AG08395 (cell line): ENCODE measurements at places on chromosomes 7 and 10.

- DNase-seq: no peak
Observed at GRCh38 chr7:150938566-150938965, 39.6 kb downstream of the KCNH2 start.

DNA sequence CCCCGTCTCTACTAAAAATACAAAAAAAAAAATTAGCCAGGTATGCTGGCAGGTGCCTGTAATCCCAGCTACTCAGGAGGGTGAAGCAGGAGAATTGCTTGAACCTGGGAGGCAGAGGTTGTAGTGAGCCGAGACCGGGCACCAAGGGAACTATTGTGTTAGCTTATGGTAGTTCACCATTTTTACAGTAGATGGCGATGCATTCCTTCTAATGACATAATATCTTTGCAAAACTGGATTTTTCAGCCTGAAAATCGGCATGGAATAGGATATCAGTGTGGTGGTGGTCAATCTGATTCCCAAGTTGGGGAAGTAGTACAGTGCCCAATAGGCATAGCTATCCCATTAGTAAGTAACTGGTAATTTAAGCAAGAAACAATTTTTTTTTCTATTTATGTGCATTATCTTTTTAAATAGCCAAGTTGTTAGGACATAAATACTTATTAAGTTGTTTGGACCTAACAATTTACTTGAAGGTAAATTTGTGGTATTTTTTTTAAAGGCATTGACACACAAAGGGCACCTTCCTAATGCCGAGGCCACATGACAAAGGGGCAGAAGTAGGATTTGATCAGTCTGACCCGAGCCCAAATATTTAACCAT lies 17.6 kb upstream of the IMPDH1 start:
- DNase-seq: peak; percentile 66

- no peak for DNase-seq
Observed at GRCh38 chr10:48545462-48546145, 59.3 kb downstream of the ARHGAP22 start.

DNA sequence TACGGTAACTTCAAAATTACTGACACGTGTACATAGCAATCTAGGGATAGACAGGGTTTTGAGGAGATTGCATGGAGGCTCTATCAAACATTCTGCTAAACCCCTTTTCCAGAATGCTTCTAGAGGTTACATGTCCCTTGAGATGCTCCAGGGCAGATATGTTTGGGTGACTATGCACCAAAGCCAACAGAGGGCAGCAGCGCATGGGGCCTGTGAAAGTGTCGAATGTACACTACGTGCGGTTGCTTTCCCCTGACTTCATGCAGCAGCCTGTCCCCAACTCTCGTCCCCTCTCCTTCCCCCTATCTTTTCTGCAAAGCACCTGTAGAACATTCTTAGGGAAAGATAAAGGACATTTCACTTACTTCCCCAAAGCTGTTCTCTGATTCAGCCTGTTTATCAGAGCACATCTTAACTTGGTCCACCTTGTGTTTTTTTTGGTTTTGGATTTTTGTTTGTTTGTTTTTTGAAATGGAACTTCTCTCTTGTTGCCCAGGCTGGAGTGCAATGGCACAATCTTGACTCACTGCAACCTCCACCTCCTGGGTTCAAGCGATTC lies 90.2 kb downstream of the UBE3C start:
- DNase-seq: peak; percentile 27

DNA sequence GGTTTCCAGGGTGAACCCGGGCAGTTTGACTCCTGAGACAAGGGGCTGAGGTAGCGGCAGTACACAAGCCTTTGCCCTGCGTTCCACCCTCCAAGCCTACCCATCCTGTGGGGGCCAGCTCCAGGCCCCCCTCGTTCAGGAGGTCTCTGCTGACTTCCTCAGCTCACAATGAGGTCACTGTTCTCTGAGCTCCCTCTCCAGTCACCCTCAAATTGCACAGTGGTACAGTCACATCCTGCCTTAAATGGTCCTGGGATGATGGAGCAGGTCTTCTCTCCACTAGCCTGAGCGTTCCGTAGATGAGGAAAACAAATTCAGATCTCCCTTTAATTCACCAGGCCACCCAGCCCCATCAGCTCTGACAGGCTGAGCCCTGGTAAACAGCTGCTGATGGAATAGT lies 90.2 kb downstream of the SH3PXD2A start:
- DNase-seq: peak; percentile 55

DNA sequence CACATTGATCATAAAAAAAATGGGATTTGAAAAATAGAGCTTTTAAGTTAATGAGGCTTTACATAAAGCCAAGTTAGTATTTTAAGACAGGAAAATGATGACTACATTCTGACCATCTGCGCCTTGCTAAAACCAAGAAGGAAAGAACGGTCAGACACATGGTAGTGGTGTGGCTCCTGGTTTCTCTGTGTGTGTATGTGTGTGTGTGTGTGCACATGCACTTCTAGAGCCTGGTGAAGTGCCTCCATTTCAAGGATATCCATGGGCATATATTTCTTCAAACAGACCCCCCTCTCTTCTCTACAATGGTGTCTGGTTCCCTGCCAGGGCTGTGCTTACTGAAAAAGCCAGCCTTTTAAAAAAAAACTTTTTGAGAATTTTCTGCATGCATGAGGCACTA lies 80.9 kb downstream of the FRMPD2 start:
- no peak for DNase-seq

DNA sequence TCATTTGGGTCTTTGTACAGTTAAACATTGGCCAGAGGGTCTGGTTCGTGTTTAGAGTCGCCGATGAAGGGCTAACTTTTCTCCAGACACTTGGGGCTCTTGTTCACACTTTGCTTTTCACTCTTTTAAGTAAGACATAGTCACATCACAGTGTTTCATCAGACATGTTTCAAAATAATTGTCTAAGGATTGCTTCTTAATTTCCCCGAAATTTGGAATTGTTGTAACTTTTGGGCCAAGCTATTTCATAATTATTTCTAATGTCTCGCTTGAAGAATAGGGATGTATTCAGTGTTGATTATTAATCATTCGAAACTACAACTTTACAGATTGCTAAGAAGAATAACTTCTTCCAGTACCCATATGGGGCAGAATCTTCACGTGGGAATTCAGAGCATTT lies 92.8 kb downstream of the TCF7L2 start:
- DNase-seq: no peak

DNA sequence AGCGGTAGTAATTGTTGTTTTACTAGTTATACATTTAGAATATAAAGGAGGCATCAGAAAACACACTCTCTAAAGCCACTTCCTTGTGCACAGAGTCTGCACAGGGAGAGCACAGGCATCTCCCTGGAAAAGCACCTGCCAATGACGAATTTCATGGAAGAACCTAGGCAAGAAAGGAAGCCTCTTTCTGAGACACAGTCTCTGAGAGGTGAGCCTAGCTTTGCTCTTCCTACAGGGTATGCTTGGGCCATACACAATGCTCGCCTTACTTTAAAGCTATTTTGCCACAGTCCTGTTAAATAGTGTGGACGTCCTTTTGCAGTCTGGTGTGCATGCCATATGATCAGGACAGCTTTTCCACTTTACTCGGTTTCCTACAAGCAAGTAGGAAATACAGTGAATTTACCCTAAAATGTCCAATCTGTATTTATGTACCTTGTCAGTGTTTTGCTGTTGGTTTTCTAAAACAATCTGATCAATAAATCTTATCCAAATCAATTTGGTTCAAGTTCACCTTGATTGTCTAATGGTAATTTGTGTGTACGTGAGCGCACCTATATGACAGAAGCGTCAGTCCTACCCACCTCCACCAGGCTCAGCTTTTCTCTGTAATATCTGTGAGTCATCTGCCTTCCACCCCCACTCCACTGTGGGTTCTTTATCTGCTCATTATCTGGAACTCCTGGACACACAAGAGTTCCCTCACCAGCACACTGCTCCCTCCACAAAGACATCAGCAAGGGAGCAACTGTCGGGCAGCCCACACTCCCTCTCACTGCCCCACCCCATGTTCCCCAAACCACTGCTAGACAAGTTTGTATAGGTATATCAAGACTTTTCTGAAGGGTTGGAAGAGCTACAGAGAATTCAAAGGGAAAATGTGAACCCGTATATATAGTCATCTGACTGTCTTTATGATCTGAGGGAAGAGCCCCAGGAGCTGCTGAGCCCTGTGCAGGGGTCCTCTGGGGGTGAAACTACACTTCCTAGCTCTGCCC lies 65.2 kb downstream of the KLHDC10 start:
- no peak for DNase-seq

DNA sequence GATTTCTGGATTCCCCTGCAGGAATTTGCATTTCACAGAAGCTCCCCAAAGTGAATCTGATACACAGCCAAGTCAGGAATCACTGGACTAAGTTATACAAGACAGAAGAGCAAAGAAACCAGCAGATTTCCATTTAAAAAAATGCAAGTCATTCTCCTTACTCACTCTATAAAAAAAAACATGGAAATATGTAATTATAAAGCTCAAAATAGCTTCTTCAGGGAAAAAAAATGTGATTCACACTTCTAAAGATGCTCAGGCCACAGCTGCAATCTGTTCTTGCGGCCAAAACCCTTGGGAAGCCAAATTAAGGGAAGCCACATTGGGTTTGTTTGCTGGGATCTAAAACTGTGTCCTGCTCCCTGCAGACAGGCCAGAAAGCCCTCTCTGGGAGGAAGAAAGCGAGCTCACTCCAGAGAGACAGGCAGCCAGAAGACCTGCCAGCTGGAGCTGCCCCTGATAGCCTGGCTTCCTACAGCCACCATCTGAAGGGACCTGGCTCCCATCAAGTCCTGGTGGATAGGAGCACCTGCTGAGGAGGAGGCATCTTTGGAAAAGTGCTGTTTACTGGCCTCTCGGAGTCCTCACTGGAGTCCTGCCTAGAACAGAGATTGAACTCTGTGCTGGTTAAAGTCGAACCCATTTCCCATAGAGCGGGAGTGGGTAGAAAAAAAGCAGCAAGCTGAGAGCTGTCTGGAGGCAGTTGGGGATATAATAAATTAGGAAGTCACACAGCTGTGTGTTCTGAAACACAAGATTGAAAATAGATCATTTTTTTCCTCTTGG lies 359.2 kb upstream of the AOAH start:
- DNase-seq: peak; percentile 60

GRCh38 chr10:104521901-104522694 lies 119.0 kb upstream of the SORCS3 start:
- no peak for DNase-seq

GRCh38 chr7:48154792-48155413 lies 16.4 kb upstream of the ABCA13 start:
- peak; percentile 76 for DNase-seq

- DNase-seq: no peak
Observed at GRCh38 chr7:158001003-158001402, 586.6 kb downstream of the PTPRN2 start.

- peak; percentile 35 for DNase-seq
Observed at GRCh38 chr10:103278862-103279298, 1.9 kb downstream of the INA start.

DNA sequence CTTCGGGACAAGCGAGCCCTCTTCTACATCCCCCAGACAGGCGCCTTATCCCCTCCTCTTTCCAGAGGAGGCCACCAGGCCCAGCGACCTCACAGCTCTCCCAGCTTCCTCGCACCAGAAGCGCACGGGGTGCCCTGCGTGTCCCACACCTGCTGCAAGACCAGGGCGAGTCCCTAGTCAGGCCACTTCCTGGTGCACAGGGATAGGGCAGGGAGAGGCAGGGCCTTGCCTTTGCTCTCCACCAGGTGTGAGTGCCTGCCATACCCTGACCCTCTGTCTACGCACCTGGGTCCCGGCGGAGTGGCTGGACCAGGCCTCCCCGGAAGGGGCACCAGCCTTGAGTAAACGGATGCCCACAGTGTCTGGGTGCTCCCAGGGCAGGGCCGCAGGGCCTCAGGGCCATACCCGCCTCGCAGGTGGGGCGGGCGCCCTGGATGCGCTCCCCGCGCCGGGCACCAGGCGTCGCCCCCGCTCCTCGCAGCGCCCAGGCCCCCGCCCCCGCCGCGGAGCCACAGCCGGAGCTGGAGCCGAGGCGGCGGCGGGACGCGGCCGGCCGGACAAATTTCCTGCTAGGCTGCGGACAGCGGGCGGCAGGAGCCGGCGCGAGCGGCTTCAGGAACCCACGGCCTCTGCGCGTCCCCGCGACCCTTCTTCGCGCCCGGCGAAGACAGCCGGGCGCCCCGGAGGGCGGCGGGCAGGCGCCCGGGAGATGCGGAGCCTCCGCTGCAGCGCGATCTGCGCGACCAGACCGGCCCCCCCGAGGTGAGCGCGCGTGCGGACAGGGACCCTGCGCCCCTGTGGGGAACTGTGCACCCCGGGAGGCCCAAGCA lies at the start of gene PTPRE:
TSS of gene PTPRE (plus strand) at position 556 of the 830 bp plus-strand sequence. CDS start 133,779 bp downstream, outside the sequence.
- DNase-seq: peak; percentile 87

GRCh38 chr7:27575613-27576012 lies 87.1 kb downstream of the HIBADH start:
- no peak for DNase-seq

- DNase-seq: peak; percentile 78
Observed at GRCh38 chr7:45402480-45403218, 171.5 kb upstream of the ADCY1 start.

- no peak for DNase-seq
Observed at GRCh38 chr7:44914992-44915607, 29.8 kb upstream of the PURB start.

DNA sequence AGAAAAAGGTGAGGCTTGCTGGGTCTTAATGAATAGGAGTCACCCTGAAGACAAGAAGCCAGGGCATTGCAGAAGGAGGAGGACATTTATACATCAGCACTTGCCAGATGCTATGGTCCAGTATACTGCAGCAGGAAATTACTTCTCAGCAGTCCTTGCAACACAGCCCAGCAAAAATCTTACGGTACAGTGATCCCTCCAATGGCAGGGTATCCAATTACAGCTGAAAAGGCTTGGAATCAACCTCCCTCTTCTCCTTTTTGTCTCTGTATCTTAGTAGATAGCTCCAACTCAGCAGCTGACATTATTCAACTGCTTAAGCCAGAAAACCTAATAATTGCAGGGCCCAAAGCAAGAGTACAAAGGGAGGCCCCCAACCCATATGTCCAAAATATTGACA lies 128.3 kb upstream of the COBL start:
- DNase-seq: no peak

GRCh38 chr10:110419265-110419664 lies 78.4 kb upstream of the DUSP5 start:
- DNase-seq: no peak

GRCh38 chr10:80201608-80202141 lies 3.7 kb downstream of the ANXA11 start:
- DNase-seq: no peak

GRCh38 chr7:134766779-134767519 lies 12.5 kb upstream of the CALD1 start:
- DNase-seq: no peak

DNA sequence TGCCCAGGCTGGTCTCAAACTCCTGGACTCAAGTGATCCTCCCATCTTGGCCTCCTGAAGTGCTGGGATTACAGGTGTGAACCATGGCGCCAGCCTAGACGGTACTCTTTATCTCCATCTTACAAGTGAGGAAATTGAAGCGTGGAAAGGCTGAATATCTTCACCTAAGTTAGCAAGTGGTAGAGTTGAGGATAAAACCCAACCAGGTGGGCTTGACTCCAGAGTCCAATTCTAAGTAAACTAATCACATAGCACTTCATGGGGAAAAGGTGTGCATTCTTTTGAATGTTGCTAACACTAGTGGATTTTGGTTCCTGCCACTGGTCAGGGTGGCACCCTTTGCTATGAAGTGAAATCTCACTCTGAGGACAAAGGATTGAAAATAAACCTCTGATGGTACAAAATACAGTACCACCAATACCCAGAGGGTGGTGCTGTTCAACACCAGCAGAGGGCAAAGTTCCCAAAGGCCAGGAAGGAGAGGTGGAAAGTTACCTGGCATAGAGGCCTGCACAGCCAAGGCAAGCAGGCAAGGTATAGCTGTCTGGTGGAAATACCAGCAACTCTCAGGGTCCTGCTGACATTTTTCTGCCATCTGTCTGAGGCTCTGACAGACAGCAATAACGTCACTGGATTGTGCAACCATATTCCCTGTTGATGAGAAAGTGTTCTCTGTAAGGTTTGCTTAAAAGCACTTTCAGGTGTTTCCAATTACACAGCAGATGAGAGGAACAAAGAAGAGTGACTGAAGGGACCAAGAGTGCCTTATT lies 17.6 kb downstream of the ZDHHC16 start:
- peak; percentile 67 for DNase-seq
